Left ventricle myocardium inferior (tissue), 1 donor: ENCODE measurements at places on chromosomes 12 and 14.

DNA sequence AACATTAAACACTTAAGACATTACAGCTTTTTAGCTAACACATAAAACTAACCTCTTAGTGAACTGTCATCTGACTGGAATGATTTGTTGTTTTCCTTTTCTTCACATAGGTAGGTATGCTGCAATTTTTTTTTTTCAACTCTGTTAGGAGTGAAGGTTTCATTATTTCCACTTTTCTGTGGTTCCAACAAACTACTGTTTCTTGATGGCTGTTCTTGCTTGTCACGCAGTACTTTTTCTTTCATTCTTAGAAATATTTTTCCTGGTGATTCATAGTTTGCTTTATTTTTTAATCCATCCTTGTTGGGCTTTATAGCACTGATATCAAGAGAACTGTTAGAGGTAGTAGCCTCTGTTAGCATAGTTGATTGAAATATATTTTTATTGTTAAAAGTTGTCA lies 6.3 kb downstream of the MIS18BP1 start:
- no peak for DNase-seq
- H3K27me3 ChIP-seq, result no peaks in the 10 kb centered on the region
- no peaks in the 10 kb centered on the region for H3K36me3 ChIP-seq
- H3K4me3 ChIP-seq, result no peak overlapping the region
- H3K27ac ChIP-seq, result no peak overlapping the region

- H3K4me3 ChIP-seq, result no peak overlapping the region
- no peaks in the 10 kb centered on the region for H3K4me1 ChIP-seq
- no peaks in the 10 kb centered on the region for H3K27me3 ChIP-seq
- no peak overlapping the region for H3K27ac ChIP-seq
Measured at GRCh38 chr12:26369588-26369987, 174.2 kb downstream of the SSPN start.

DNA sequence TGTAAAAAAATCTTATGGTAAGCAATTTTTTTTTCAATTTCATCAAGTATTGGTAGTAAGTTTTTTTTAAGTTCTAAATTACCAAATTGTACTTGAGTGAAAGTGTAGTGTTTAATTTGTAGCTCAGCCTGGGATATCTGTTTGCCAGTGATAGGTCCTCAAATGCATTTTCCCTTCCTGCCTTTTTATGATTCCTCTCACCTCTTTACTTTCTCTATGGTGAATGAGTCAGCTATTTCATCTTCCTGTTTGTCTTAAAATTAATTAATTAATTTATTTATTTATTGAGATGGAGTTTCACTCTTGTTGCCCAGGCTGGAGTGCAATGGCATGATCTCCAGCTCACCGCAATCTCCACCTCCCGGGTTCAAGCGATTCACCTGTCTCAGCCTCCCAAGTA lies 10.6 kb downstream of the SRP54 start:
- H3K4me1 ChIP-seq, result peaks cover 4% of the 10 kb centered on the region
- H3K36me3 ChIP-seq, result no peaks in the 10 kb centered on the region
- no peak overlapping the region for H3K27ac ChIP-seq
- no peak overlapping the region for H3K4me3 ChIP-seq
- H3K27me3 ChIP-seq, result no peaks in the 10 kb centered on the region

GRCh38 chr12:82527165-82527780 lies 159.4 kb upstream of the TMTC2 start:
- no peaks in the 10 kb centered on the region for H3K36me3 ChIP-seq
- H3K27ac ChIP-seq, result no peak overlapping the region
- DNase-seq, result no peak
- H3K27me3 ChIP-seq, result no peaks in the 10 kb centered on the region

DNA sequence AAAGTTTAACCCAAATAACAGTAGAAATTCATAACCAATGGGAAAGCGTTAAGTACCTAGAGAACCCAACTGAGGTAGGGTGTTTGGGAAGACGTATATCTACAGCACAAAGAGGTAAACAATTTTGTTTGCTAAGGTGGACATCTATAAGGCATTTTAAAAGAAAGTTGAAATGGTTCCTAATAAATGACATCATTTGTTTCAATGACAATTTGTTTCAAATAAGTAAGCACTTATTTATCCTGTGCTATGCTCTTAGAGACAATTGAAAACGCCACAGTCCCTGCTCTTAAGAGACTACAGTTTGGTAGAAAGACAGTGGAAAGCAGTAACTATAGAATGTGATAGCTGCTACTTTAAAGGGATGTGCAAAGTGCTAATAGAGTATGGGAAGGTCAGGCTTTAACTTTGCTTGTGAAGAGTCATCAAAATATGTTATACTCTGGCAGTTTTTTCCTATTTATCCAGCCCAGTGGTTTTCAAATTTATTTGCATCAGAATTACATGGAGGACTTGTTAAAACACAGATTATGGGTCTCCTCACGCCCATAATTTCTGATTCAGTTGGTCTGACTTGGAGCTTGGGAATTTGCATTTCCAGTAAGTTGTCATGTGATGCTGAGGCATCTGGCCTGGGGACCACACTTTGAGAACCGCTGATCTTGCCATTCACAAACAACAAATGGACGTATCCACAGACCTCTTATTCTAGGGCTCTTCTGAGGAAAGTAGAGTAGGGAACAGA lies 19.6 kb upstream of the SMCO2 start:
- peaks cover 8% of the 10 kb centered on the region for H3K4me1 ChIP-seq
- H3K36me3 ChIP-seq, result no peaks in the 10 kb centered on the region
- H3K27me3 ChIP-seq, result no peaks in the 10 kb centered on the region
- no peak overlapping the region for H3K4me3 ChIP-seq
- DNase-seq, result no peak

DNA sequence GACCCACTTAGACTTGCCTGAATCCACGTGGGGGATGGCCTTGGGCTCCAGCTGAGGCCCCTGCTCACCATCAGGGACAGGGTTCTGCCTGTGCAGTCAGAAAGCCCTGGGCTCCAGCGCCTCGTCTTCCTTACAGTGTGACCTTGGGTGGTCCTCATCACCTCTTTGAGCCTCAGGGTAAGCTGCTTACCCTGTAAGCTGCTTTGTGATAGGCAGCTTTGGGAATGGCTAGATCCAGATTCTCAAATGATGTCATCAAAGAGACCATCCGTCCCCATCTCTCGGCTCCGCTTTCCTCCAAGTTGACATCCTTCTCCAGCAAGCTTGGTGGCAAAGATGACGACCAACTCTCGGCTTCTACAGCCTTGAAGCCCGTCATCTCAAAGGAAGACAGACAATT lies 127.0 kb downstream of the ADCK1 start:
- H3K27ac ChIP-seq, result no peak overlapping the region
- H3K36me3 ChIP-seq, result peaks cover 23% of the 10 kb centered on the region
- no peaks in the 10 kb centered on the region for H3K27me3 ChIP-seq
- DNase-seq, result no peak
- H3K4me3 ChIP-seq, result no peak overlapping the region

GRCh38 chr12:8887285-8887715 lies 27.0 kb upstream of the PHC1 start:
- no peaks in the 10 kb centered on the region for H3K4me1 ChIP-seq
- DNase-seq, result no peak
- H3K27me3 ChIP-seq, result no peaks in the 10 kb centered on the region
- H3K27ac ChIP-seq, result no peak overlapping the region
- H3K36me3 ChIP-seq, result no peaks in the 10 kb centered on the region

GRCh38 chr12:60981473-60981872 lies 1278.7 kb upstream of the USP15 start:
- no peaks in the 10 kb centered on the region for H3K4me1 ChIP-seq
- no peaks in the 10 kb centered on the region for H3K36me3 ChIP-seq
- no peak overlapping the region for H3K27ac ChIP-seq
- H3K27me3 ChIP-seq, result no peaks in the 10 kb centered on the region
- no peak overlapping the region for H3K4me3 ChIP-seq

DNA sequence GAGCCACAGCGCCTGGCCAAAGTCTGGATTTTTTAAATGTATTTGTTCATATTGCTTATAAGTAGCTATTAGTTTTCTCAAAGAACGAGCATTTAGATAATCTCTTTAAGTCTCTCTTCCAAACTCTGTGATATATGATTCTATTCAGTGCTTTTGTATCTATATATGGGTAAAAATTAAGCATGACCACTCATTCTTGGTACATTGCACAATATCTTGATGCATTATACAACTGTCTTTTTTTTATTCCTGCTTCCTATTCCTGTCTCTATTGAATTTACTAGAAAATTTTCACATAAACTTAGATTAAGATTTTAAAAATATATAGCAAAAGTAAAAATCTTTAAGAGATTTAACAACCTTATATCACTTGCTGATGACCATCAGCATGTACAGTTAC lies 29.1 kb downstream of the SOCS2 start:
- H3K27me3 ChIP-seq, result no peaks in the 10 kb centered on the region
- H3K36me3 ChIP-seq, result no peaks in the 10 kb centered on the region
- H3K4me1 ChIP-seq, result peaks cover 37% of the 10 kb centered on the region
- no peak for DNase-seq

DNA sequence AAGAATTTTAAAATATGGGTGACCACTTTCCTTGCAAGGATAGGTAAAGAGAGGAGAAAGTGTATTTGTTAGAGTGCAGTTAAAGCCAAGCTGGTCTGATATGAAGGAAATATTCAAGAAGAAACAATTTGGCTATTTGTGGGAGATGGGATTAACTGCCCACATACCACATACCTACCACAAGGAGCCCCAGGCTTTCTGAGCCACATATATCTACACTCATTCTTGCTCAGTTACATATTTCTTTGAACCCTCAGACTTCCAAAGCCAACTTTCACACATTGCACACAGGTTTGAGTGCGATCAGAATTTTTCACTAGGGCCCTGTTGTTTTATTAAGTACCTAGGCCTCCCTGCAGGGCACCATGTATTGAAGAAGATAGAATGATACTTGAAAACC lies 330.2 kb downstream of the ZFP36L1 start:
- DNase-seq, result no peak
- H3K27ac ChIP-seq, result no peak overlapping the region
- H3K4me1 ChIP-seq, result peaks cover 35% of the 10 kb centered on the region
- H3K36me3 ChIP-seq, result no peaks in the 10 kb centered on the region
- H3K4me3 ChIP-seq, result no peak overlapping the region

DNA sequence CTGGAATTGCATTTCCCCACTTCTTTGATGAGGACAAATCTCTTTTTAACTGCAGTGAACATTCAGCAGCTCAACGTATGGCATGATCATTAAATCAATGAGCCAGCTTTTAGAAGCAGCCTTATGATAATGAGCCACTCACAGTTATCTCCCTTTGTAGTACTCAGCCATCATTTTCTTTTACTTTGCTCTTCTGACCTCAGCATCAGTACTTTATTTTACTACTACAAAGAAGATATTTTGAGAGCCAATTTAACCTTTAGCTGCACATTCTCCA lies 250.0 kb upstream of the CLEC14A start:
- H3K27ac ChIP-seq, result no peak overlapping the region
- no peaks in the 10 kb centered on the region for H3K4me1 ChIP-seq
- no peak for DNase-seq
- H3K4me3 ChIP-seq, result no peak overlapping the region

DNA sequence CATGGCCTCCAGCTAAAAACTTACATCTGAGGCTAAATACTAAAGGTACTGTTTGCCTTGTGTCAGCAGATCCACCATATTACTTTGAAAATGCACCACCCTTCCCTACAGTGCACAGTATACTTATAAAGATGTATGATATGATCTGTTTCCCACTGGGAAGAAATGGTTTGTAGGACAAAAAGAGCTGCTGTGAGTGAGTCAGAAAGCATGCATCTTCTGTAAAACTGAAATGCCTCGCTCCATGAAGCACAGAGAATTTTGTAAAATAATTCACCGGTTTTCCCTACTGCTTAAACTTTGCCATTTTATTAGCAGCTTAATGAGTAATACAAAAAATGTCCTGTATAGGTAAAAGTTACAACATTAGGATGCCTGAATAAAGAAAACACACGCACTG lies 68.8 kb downstream of the MDGA2 start:
- no peak overlapping the region for H3K27ac ChIP-seq
- H3K36me3 ChIP-seq, result no peaks in the 10 kb centered on the region
- H3K4me1 ChIP-seq, result no peaks in the 10 kb centered on the region

GRCh38 chr12:117202556-117202955 lies 12.3 kb upstream of the FBXO21 start:
- no peak for DNase-seq
- no peaks in the 10 kb centered on the region for H3K4me1 ChIP-seq
- H3K27me3 ChIP-seq, result peaks cover 85% of the 10 kb centered on the region
- H3K36me3 ChIP-seq, result no peaks in the 10 kb centered on the region

- peaks cover 69% of the 10 kb centered on the region for H3K36me3 ChIP-seq
- peaks cover 58% of the 10 kb centered on the region for H3K4me1 ChIP-seq
- H3K27ac ChIP-seq, result peak overlapping the region; percentile 67
- H3K27me3 ChIP-seq, result no peaks in the 10 kb centered on the region
Measured at GRCh38 chr14:73717266-73717665, 3.1 kb upstream of the PNMA1 start.
